Left renal cortex interstitium (tissue), 4 donors: ENCODE measurements at places on chromosomes 1 and 21.

DNA sequence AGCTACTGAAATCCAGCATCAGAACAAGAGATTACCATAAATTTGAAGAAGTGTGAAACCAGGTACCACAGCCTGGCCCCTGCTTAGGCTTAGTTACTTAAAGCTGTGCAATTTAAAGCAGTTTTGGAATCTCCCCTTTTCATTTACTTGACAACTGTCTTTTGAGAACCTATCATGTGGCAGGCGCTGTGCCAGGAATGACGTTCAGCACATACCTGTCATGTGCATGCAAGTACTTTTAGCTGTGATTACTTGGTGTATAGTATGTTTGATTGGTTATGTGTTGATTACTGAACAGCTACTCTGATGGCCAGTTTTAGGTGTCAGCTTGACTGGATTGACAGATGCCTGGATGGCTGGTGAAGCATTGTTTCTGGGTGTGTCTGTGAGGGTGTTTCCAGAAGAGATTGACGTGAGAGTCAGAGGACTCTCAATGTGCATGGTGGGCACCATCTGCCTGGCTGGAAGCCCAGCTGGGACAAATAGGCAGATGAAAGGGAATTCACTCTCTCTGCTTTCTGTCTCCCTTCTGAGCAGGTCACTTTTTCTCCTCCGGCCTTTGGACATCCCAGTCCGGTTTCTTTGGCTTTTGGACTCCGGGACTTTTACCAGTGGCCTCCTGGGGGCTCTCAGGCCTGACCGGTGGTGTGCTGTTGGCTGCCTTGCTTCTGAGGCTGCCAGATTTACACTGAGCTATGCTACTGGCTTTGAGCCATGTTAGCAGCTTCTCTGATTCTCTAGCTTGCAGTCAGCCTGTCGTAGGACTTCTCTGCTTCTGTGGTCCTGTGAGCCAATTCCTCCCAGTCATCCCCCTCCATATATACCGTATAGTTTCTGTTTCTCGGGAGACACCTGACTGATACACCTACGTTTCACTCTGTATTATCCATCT, 178.0 kb downstream of the RYR2 start:
- no peak for DNase-seq

GRCh38 chr1:94385308-94385929, 32.8 kb upstream of the ABCD3 start:
- no peak for DNase-seq

DNA sequence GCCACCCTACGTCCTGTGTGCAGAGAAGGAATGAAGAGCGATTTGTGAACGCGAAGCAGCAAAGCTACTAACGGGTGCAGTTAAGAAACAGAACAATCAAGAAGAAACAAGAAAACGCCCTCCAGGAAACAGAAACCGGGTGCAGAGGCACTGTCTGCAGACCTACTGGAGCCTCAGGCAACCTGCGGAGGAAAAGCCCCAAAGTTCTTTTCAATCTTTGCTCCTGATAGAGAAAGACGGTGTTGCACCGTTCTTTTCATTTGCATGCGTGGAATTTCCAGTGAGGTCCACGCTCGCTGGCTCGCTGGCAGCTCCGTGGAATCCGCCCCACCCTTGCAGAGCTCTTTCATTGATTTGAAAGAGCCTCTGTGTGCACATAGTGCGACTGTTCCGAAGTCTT, 37.0 kb upstream of the PDE9A start:
- DNase-seq = no peak

GRCh38 chr1:1273209-1273511, 494 bp downstream of the UBE2J2 start:
- DNase-seq = no peak

DNA sequence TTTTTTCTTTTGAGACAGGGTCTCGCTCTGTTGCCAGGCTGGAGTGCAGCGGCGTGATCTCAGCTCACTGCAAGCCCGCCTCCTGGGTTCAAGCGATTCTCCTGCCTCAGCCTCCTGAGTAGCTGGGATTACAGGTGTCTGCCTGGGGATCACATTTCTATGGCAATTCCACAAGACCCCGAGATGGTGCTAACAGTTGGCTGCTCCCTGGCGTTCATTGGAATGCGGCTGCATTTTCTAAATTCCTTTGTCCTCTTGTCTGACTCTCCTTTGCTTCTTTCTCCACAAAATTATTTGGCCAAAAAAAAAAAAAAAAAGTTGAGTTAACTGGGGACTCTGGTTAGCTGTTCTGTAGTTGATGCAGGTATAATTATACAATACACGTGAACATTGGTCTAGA, 176.4 kb downstream of the ETS2 start:
- DNase-seq = no peak

- no peak for DNase-seq
Observed at GRCh38 chr1:68291688-68292384, 59.5 kb upstream of the WLS start.

DNA sequence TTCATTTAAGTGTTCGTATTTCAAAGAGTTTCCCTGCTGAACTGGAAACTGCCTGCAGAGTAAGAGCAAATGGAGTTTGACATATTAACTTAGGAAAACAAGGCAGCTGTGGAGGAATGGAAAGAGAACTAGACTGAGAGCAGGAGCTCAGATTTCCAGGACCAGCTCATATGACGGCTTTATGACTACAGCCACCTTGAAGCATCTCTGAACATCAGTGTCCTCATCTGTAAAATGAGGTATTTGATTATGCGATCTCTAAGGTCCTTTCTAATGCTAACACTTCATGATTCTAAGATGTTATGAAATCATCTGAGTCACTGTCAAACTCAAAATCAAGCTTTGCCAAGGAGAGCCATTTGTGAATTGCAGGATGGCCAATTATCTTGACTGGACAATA, 112.3 kb downstream of the PRRX1 start:
- DNase-seq = no peak

DNA sequence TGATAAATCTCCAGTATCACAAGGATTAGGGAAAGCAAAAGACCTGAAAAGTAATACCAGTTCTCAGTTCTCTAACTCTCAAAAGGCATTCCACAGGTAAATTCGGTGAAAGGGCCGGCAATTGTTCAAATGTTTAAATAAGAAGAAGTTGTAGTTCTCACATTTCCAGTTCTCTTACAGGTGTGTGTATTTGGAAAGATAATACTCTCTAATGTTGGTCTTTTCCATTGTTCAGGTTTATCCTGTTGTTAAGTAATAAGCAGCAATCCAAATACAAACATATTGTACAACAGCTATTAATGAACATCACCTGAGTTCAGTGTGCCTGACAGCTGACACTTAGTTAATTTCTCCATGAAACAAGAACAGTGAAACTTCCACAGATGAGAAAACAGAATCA, 13.2 kb upstream of the PRKAB2 start:
- no peak for DNase-seq

GRCh38 chr1:41417746-41418145, 56.5 kb downstream of the FOXO6 start:
- DNase-seq = no peak

- DNase-seq = no peak
Observed at GRCh38 chr1:110964455-110964903, 757 bp upstream of the LRIF1 start.

DNA sequence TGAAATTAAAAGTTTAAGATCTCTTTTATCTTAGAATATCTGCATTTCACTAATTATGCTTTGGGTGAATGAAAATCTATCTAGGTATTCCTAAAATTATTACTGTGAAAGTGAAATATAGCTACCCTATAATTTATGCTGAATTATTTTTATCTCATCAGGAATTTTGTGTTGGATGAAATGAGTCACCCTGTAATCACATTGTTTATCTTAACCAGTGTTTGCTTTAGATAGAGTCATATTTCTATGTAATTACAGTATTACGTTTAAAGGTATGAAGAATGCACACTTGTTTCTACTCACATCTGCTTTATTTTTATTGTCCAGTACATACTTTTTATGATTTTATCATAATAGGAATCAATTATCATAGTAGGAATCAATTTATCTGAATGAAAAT, 249.2 kb downstream of the NCAM2 start:
- no peak for DNase-seq

DNA sequence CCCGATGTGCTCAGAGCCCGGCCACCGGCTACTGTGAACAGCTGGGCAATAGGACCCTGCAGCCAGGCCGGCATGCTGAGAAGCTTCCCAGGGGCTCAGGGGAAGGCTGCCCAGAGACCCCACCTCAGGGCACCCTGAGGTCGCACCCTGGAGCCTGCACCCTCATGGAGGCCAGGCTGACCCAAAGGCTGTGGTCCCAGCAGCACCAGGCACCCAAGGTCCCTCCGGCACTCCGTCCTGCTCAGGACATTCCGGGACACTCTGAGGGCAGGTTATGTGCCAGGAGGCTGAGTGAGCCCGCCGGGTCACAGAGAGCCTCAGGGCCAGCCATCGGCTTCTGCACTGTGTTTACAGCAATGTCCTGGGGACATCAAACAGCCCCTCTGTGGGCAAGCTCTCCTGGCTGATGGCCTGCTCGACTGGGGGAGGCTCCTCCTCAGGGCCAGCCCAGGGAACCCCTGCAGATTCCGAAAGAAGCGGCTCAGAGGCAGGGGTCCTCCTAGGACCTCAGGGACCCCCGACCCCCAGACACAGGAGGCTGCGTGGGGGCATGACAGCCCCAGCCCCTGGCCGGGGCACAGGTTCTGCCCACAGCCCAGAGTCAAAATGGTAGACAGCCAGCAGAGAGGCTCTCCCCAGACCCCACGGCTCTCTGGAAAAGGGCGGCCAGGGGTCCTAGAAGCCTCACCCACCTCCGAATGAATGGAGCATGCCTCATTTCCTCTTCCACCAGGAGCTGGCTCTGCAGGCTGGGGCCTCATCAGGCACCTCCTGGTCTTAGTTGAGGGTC, 8.2 kb downstream of the SLC19A1 start:
- no peak for DNase-seq

DNA sequence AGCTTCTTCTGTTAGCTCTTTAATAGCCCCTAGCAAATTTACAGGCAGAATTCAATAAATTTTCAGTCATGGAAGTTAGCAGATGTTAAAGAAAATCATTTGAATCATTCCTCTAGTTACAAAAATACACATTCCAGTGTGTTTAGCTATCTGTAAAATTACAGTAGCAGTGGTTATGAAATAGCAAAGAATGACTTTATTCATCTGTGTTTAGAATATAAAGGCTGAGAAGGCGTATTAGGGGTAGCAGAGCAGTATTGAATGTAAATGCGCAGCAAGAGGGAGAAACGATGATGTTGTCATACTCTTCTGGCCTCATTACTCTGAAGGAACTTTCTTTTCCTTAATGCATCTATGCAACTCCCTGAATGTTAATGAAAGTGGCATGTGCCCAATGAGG, 106.2 kb upstream of the CYYR1 start:
- no peak for DNase-seq

- DNase-seq = peak; percentile 19
Observed at GRCh38 chr1:247857069-247857984, at the start of gene TRIM58. Gene TRIM58, plus strand, starts transcription at chr1:247857187. Its CDS starts 60 bp downstream, at chr1:247857247.

DNA sequence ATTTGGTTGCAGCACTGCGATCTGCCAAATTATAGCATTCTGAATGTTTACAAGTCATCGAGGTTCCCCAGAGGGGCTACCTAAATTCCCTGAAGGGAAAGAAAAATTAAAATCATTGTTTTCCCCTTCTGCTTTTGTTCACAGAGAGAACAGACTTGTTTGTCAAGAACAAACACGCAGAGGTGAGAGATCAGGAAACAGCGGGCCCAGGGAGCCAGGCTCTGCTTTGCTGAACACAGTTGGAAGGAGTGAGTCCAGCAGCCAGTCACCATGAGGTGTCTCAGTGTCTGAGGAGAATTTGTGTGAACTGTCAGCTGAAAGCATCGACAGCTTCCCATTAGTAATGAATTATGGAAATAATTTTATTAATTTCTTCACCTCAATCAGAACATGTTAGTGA, 52.5 kb downstream of the RWDD3 start:
- DNase-seq = no peak

- no peak for DNase-seq
Observed at GRCh38 chr1:1354271-1355247, 3.8 kb downstream of the MXRA8 start.

DNA sequence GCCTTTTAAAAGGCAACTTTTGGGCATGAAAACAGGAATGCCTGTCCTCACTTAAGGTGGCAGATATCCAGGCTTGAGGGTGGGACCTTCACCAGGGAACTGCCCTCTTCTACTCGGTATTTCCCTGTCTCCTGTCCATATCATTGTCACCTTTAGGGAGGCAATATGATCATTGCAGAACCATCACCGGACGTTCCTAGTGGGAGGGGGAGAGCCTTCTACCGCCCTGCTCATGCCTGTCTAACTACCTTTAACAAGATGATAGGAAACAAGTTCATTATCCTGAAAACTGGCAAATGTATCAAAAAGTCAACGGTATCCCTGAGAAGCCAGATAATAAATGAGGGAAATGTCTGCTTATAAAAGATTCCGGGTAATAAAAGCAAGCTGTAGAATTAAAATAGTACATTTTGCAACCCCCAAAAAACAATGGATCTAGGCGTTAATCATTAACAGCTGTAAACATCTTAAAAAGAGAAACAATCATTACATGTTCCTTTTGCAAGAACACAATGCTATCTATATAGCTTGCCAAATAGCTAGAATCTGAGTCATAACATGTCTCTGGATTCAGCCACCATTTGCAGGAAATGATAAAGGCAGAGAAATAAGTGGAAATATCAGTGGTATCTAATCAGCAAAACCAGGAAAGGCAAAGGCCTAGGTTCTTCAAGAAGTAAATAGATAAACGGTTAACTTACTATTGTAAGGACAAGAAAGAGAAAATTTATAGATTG, 852.9 kb upstream of the ADGRL4 start:
- no peak for DNase-seq

DNA sequence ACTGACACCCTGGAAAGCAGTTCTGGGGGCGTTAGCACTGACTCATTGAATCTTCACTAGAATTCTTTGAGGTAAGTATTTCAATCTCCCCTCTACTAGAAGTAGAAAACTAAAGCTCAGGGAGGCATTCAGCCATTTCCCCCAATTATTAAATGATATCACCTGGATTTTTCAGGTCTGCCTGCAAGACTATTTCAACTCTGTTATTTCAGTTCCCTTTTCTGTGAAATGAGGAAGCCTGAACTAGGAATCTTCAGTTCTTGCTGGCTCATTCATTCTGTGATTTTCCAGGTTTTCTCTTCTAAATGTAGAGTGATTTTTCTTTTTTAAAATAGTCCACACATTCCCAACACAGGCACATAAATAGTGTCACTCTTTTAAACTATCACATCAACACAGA, 337.0 kb upstream of the NR5A2 start:
- no peak for DNase-seq

DNA sequence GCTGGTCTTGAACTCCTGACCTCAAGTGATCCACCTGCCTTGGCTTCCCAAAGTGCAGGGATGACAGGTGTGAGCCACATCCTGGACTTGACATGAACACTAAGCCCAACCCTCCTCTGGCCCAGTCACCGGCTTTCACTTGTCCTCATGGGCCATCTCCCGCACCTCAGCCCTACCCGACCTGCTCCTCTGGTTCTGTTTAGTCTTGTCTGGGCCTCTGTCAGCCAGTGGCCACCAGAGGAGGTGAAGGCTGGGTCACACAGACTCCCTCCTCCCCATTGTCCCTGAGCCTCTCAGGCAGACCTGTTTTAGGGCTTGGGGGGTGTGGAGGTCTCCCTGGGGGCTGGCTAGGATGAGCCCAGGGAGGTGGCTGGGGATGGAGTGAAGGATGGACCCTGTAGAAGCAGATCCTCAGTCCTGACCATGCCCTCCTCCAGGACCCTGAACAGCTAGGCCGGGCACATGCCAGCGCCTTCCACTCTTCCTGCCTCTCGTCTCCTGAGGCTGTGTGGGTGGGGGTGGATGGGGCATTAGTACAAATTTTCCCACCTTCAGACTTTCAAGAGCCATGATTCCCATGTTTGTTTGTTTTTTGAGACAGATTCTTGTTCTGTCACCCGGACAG, 26.1 kb upstream of the UMODL1 start:
- DNase-seq = no peak

GRCh38 chr1:214830941-214831340, 227.9 kb downstream of the CENPF start:
- DNase-seq = no peak

GRCh38 chr1:24047110-24047477, 64.8 kb downstream of the MYOM3 start:
- DNase-seq = no peak
